ENCODE measurements at places on chromosomes 6 and 20. TPM values are rescaled to one million over a fixed set of nuclear protein-coding genes. Genes with fewer than 3 reads are reported as not detected.

Gene E2F1
- polyA plus RNA-seq = 2.3 TPM

Gene PRDM13
- not detected for polyA plus RNA-seq

Gene FOXF2
- polyA plus RNA-seq = 17.7 TPM

Gene CTAGE9
- not detected for polyA plus RNA-seq

Gene AVP
- not detected for polyA plus RNA-seq

Gene JPH2
- polyA plus RNA-seq = 1.1 TPM

Gene MEP1A
- polyA plus RNA-seq = not detected

DNA sequence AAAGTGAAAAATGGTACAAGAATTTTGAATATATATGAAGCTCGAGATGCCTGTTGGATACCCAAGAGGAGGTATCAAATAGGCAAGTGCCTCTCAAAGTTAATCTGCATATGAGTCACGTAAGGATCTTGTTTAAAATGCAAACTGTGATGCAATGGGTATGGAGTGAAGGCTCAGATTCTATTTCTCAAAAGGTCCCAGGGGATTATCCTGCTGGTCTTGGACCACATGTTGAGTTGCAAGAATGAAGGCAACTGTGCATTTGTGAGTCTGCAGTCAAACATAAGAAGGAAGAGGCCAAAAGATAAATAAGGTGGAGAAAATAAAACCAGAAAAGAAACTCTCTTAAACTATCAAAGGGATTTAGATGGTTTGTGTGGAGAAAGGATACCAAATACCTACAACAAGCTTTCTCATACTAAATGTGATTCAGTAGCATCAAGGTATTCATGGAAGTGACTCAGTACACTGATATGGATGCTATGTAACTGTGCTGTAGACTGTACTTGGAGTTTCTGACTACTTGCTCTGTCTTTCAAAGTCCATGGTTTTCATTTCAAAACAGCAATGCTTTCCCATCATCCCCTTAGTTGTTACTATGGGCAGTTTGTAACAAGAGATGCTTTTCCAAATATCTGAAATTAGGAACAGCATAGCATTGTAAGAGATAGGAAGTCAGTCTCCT lies 106.3 kb downstream of the GFRAL start:
- no peak for DNase-seq

- no peak for DNase-seq
These were observed 425.9 kb upstream of the RNF217 start for GRCh38 chr6:124536157-124536841.

GRCh38 chr6:53588816-53589509 lies 44.1 kb upstream of the GCLC start:
- DNase-seq = no peak

DNA sequence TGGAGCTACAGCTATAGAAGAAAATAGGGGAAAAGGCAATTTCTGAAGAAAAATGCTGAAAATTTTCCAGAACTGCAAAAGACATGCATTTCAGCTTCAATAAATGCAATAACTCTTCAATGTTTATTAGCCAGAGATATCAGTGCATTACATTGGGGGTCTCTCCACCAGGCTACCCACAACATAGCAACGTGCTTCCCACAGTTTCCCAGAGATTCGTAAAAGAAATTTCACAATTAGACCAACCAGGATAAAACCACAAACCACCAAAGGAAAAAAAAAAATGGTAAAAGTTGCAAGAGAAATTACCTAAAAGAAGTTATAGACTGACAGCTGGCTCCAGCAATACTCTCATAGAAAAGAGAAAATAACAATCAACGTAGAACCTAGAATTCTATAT lies 16.0 kb downstream of the LY86 start:
- no peak for DNase-seq

DNA sequence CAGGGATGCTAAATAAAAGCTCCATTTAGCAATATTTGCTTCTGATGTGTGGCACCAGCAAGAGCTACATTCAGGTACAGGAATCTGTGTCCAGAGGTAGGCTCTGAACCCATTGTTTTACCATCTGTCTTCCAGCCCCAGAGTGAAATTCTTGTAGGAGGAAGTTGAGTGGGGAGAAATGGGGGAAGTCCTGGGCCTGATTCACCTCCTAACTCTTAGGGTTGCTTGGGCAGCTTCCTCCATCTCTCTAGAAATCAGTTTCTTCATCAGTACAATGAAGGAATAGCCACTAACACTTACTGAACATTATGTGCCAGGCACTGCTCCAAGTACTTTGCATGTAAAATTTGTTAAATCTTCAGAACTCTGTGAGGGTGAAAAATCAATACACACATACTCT lies 35.1 kb upstream of the TSPYL1 start:
- no peak for DNase-seq

- no peak for DNase-seq
These were observed 35.2 kb upstream of the CLDN20 start for GRCh38 chr6:155228546-155229166.

GRCh38 chr6:1363729-1364572 lies 25.4 kb upstream of the FOXF2 start:
- DNase-seq = no peak

- no peak for DNase-seq
These were observed 82.8 kb downstream of the HMGCLL1 start for GRCh38 chr6:55496201-55496600.

DNA sequence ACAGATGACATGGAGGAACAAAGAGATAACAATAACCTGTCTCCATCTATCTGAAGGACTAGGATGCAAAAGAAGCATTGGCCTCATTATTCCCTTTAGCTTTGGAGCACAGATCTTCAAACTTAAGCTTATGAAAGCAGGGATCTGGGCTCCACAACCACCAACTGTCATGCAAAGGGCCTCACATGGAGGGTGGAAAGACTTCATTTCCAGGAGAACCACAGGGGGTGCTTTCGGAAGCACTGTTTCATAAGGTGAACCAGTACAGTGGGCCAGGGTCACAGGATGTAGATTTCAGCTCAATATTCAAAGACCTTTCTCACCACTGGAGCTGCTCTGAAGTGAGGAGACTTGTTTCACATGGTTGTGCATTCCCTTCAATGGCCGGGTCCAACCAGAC lies 55.1 kb upstream of the MYB start:
- DNase-seq = no peak

DNA sequence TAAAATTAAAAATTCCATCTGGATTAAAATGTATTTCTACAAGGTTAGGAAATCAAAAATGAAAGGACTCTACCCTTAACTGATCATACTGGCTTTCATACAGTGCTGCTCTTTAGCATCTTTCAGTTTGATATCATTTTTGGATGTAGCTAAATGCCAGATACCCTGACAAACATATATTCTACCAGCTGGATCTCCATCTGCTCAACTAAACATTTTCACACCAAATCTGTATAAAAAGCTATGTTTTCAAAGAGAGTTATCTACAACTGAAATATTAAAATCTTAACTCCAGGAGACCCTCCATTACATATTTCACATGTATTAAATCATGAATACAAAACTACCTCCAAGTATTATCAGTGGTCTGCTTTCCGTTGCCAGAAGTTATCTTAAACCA lies 95.7 kb downstream of the EPHA7 start:
- DNase-seq = no peak

DNA sequence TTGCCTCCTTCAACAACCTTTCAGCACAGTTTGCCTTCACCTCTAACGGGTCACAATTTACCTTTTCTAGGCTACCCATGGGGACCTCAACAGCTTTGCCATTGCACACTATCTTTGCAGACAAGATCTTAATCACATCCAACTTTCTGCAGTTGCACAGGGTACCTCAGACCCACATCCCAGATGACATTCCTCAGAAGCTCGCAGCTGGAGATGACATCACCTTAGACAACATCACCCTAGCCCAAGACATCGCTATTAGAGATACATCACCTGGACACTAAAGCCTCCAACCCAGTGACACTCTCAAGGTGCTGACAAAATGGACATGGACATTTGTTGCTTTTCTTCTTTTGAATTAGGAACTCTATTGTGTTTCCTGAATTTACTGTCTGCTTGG lies 38.6 kb upstream of the RPP40 start:
- DNase-seq = no peak

DNA sequence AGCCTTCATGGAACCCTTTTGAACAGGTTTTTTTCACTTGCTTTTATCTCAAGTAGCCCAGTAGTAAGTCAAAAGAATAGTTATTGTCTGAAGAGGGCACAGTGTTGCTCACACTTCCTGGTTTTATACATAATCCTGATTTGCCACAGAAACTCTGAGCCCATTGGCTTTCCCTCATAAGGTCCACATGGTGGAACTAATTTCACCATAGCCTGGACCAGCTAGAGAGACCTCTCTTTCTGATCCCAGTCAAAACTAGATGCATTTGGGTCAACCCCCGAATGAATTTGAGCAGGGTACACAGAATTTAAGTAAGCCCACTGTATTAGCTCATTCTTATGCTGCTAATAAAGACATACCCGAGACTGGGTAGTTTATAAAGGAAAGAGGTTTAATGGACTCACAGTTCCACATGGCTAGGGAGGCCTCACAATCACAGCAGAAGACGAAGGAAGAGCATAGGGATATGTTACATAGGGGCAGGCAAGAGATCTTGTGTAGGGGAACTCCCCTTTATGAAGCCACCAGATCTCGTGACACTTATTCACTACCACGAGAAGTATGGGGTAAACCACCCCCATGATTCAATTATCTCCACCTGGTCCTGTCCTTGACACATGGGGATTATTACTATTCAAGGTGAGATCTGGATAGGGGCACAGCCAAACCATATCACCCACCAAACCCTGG lies 6.2 kb downstream of the RWDD2A start:
- DNase-seq = no peak

DNA sequence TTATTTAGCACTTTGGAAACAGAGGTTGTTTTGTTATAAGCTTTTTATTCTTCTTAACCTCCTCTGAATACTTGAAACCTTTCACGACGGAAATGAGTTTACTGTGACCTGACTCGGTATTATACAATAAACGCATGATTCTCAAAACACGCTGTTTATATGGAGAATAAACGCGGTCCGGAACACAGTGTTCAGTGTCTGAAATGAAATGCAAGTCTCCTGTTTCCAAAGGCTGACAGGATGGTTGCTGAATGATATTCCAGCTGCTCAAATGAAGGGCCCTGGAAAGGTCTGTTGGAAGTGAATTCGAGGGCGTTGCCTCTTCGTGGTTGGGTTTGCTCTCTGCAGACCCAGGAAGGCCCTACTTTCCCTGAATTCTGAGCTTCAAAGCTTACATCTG lies 83.4 kb downstream of the RSPH3 start:
- DNase-seq = no peak

DNA sequence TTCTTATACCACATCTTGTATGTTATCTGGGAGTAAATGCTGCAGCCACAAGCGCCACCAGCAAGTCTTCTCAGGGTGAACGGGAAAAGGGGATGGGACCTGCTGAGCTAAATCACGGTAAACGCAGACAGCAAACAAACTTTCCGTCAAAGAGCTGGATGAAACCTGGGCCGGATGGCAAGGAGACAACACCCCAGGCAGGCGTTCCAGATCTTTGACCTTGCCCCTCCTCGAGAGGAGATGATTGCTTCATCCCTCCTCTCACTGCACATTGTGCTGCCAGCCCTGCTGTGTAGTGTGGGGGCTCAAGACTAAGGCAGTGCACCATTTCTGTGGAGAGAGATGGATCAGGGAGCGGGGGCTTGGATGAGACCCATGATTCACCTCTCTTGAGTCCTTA lies 9.8 kb downstream of the RAET1E start:
- no peak for DNase-seq

- no peak for DNase-seq
These were observed 414.5 kb downstream of the ESR1 start for GRCh38 chr6:152221806-152222628.

- peak; percentile 26 for DNase-seq
These were observed 92.5 kb downstream of the PREP start for GRCh38 chr6:105310371-105310770.

GRCh38 chr6:132998418-132998817 lies 184.0 kb downstream of the RPS12 start:
- DNase-seq = no peak

- no peak for DNase-seq
These were observed 79.0 kb downstream of the ALDH8A1 start for GRCh38 chr6:134870677-134871498.

DNA sequence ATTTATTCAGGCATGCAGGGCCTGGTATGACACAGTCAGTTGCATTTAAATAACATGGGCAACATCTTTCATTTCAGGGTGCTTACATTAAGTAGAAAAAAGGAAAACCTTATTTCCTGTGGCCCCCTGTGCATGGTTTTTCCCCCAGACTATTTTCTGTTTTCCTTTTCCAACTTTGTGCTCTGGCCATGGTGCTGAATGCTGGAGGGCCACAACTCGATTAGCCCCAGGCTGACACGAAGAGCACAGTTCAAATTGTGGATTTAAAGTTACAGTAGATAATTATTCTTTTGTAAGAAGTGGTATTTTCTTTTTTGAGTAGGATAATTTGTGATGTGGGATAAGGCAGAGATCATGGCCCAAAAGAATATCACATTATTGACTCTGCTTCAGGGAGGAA lies 332.0 kb downstream of the HAO1 start:
- no peak for DNase-seq

GRCh38 chr6:26032340-26033084 lies 54.7 kb upstream of the HFE start:
- DNase-seq = peak; percentile 75

- DNase-seq = peak; percentile 91
These were observed 719 bp downstream of the HSP90AB1 start for GRCh38 chr6:44247338-44248302.

Measured in stomach (tissue), 19 donors.